Stimulated activated CD8-positive, alpha-beta memory T cell treated with anti-CD3 and anti-CD28 coated beads, Interleukin-4, amount 100 ng/mL, for 1 hour (primary cell): ENCODE measurements at places on chromosomes 16 and 17.

- DNase-seq = no peak
These were observed 460.4 kb downstream of the SLC39A11 start for GRCh38 chr17:72631949-72632684.

DNA sequence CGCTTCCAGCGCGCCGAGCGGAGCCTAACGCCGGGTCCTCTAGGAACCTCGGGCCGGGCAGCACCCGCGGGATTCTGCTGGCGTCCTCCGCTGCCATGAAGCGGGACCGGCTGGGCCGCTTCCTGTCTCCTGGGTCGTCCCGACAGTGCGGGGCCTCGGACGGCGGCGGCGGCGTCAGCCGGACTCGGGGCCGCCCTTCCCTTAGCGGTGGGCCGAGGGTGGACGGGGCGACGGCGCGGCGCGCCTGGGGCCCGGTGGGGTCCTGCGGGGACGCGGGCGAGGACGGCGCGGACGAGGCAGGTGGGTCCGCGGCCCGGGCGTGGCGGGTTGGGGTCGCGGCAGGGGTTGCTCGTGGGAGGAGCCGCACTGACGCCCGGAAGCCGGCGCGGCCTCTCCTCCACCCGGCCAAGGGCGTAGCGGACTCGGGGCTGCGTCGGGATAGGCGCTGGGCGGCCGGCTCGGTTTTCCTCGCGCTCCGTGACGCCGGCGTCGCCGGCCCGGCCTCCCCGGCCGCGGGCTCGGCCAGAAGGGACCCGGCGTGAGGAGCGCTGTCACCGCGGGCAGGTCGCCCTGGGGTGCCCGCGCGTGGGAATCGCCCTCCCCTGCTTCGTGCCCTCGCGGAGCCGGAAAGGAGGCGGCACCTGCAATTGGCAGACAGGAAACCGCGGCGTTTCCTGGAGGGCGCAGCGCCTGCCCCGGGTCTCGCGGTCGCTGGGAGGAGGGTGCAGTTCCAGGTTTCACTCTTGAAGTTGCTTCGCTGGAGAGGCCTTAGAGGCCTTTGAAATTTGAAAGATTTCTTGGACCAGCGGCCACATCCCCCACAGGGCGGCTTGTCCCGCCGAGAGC is 432 bp downstream of the ZNF276 start:
- DNase-seq = peak; percentile 81

- DNase-seq = no peak
These were observed 20.7 kb downstream of the MMP15 start for GRCh38 chr16:58046054-58046881.

- DNase-seq = no peak
These were observed at the start of gene KRT20 for GRCh38 chr17:40884708-40885512. Gene KRT20 (minus strand): TSS chr17:40885242. CDS start chr17:40885185, 57 bp downstream.

GRCh38 chr17:2213291-2213960 is 90.2 kb downstream of the SMG6 start:
- DNase-seq = no peak

- DNase-seq = no peak
These were observed 54.9 kb upstream of the GPRC5B start for GRCh38 chr16:19939553-19939952.

DNA sequence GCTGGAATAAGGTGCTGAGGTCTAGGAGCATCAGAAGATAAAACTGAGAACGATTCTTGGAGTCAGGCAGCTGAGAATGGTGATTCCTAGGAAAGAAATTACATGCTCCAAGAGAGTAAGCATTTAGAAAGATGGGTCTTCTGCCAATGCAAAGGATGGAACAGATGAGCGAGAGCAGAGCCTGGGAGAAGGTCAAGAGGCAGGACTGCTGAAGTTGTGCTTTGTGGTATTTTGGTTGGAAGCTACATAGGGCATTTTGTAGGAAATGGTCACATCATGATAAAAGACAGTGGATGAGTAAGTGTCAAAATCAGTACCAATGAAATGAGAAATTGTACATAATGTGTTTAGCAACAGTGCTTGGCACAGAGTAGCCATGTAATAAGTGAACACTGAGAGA is 1.4 kb upstream of the CRYM start:
- DNase-seq = no peak

GRCh38 chr17:10270258-10270657 is 71.9 kb upstream of the GAS7 start:
- DNase-seq = no peak

DNA sequence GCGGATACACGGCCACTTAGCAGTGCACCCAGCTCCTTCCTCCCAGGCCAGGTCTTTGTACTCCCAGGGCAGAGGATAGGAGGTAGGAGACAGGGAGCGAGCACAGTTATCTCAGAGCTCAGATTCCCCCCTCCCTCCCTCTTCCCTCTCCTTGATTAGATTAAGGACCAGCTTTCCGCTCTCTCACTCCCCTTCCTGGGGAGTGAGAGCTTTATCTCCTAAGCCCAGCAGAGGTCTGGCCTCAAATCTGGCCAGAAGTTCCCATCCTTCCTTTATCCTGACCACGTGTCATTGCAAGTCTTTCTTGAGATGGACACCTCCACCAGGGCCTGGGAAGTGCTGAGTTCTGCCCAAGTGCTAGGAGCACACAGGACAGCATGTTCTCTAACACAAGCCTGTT is 5.1 kb downstream of the ARL4D start:
- DNase-seq = no peak

- DNase-seq = no peak
These were observed 48.3 kb downstream of the ARHGAP23 start for GRCh38 chr17:38476549-38476948.

- no peak for DNase-seq
These were observed 36.8 kb upstream of the PABPN1L start for GRCh38 chr16:88903267-88903666.

- DNase-seq = no peak
These were observed 193.9 kb upstream of the SOX9 start for GRCh38 chr17:71926746-71927398.

- no peak for DNase-seq
These were observed 109.7 kb downstream of the TRIM37 start for GRCh38 chr17:58996968-58997367.

- no peak for DNase-seq
These were observed 608.0 kb upstream of the CDH8 start for GRCh38 chr16:62644030-62644812.

DNA sequence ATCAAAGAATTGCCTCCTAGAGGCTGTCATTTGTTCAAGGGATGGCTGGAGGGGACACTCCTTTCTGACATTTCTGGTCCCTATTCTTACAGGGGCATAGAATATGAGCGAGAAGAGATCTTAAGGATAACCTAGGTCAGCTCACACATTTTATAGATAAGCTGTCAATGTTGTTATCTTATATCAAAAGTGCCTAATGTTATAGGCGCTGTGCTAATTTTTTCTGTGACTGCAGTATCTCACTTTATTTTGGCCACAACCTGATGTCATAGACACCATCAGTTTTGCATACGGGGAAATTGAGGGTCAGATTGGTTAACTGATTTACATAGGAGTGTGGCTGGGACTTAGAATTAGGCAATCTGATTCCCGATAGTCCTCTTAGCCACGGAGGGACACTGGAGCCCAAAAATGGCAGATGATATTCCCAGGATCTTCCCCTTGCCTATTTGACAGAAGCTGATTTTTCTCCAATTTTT is 1.2 kb downstream of the CPD start:
- DNase-seq = no peak

GRCh38 chr16:24526701-24527495 is 12.5 kb upstream of the RBBP6 start:
- DNase-seq = no peak

DNA sequence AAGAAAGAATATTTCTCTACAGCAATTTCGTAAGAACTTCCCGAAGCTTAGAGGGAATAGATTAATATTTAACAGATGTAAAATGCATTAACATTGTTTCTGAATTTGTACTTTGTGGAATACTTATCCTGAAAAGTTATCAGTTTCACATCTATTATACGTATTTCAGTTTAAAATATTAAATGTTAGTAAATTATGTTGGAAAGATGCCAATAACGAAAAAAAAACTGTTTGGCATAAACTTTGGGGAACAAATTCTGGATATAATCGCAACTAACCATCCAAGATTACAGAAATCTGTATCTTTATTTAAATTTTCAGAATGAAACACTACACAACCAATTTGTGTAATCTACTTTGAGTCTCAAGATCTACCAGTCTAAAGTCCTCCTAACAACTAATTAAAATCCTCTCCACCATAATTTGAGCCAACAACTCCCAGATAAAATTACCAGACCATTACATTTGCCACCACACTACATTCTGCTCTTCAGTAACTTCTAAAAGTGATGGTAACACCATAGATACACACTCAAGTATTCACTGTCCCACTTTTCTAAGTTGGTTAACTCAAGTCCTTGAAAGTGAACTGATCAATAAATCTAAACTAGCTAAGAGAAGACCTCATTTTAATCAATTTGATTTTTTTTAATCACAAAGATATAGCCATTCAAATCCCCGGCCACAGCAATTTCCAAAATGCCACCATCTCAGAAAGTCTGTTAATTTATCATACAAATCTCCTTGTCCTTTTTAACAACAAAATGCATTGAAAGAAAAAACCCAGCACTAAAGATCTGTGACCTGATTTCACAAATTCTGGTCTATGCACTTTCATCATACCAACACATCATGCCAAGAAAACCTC is 2.0 kb downstream of the SIAH1 start:
- DNase-seq = no peak

DNA sequence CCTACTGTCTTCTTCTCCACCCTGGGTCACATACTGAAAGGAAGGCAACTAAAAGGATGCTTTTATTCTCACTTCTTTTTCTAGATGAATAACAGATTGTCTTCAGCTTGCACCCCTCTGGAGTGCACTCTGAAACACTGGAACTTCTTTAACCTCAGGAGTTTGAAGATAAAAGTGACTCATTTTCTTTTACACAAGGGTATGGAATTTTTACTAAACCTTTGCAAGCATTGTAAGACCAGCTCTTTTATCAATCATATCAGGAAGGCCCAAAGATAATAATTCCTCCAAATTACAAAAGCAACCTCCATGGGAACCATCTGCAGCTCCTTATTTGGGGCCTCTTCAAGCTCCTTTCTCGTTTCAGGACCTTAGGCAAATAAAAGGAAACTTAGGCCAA is 193.5 kb upstream of the KIF2B start:
- DNase-seq = no peak

- no peak for DNase-seq
These were observed 54.6 kb downstream of the CPPED1 start for GRCh38 chr16:12749076-12749475.

- no peak for DNase-seq
These were observed 67.9 kb downstream of the HIC1 start for GRCh38 chr17:2122641-2123302.

- no peak for DNase-seq
These were observed 42.5 kb upstream of the BCO1 start for GRCh38 chr16:81195885-81196534.

- no peak for DNase-seq
These were observed 107.7 kb downstream of the TOX3 start for GRCh38 chr16:52439171-52439701.

DNA sequence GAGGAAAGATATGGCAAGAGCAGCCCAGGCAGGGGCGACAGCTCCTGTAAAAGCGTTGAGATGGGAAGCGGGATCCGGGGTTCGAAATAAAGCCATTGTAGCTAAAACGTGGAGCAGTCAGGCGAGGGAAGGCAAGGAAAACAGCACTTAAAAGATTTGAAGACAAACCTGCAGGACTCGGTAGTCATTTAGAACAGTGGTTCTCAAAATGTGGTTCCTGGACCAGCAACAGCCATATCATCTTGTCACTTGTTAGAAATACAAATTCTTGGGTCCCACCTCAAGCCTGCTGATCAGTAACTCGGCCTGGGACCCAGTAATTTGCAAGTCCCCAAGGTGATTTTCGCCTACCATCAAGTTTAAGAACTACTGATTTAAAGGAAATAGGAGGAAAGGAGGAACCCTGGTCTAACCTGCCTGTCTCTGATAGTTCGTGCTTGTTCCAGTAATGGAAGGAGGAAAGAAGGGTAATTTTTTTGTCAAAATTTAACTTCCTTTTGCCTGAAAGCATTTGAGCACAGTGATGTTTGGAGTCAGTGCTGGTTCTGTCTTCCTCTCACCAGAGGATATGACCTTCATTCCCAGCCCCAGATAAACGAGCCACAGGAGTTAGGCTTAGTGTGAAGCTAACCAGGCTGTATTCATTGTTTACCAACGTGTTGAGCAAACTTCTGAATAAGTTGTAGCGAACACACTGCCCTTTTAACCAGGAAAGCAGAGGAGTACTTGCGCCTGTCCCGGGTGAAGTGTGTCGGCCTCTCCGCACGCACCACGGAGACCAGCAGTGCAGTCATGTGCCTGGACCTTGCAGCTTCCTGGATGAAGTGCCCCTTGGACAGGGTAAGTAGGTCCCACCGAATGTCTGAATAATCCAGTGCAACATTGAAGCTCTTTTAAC is 1.1 kb downstream of the ORC6 start:
- no peak for DNase-seq

- no peak for DNase-seq
These were observed 42.1 kb upstream of the CLEC18A start for GRCh38 chr16:69909043-69909442.

DNA sequence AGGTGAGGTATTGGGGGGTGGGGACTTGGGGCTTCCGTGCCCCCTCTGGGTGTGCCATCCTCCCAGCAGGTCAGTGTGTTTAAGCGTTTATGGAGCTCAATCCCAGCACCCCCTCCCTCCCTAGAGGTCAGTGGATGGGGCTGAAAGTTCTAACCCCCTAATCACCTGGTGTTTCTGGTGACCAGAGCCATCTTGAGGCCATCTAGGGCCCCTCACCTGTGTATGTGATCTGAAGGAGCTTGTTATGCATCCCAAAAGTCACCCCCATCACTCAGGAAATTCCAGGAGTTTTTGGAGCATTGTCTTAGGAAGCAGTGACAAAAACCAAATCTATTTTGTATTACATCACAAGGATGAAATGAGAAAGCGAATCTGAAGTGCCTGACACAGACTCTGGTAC is 67.8 kb upstream of the NOL11 start:
- no peak for DNase-seq
